ENCODE measurements at places on chromosomes 4 and X.

DNA sequence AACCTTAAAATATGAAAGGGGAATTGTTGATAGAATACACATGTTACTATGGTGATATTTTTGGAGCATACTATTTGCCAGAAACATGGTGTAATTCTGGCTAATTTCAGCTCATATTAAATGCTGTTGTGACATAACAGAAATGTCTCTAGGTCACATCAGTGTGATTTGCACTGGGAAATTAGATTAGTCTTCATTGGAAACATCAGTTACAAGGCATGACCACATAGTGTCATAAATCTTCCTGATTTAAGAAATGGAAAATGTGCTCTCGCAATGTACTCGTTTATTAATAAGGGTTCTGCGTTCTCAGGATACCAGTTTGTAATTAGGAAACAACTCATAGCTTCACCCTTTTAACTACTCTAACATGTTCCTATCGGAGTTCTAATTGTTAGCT, 72.9 kb upstream of the GYPA start:
- no peak for DNase-seq

- no peak for DNase-seq
These were observed 182.7 kb downstream of the HTR2C start for GRCh38 chrX:114766541-114766940.

- no peak for DNase-seq
These were observed 412.2 kb downstream of the PPP3CA start for GRCh38 chr4:100935090-100935489.

- DNase-seq = peak; percentile 18
These were observed at the start of gene ABCG2 for GRCh38 chr4:88158489-88159228. Gene ABCG2 (minus strand): TSS chr4:88158639. CDS start chr4:88139995, 18,644 bp downstream.

DNA sequence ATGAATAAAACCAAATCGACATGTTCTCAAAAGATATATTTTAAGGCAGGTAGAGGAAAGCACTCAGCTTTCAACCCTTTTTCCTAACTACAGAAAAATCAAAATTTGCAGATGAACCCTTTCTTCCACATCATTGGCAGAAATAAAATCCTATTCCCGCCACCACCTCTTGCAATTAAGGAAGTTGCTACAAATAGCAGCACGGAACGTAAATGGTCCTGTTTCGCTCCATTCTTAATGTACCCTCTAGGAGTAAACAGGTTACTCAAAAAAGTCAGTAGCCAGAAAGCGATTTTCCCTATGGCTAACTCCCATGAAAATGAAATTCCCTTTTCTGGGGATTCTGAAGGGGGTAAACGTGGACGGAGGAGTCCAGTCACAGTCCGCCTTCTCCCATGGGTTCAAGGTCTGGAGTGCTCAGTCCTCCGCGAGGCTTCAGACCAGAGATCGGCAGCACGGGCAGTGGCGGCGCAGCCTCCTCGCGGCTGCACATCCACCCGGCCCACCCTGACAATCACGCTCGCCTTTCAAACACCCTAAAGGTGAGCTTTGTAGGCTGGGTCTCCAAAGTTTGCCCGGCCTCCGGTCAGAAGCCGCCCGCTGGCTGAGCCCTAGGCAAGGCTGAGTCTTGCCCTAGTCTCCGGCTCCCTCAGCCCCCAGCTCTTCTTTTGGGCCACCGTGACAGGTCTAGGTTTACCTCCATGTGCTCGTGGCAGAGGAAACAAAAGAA, 1.8 kb downstream of the ATP11C start:
- DNase-seq = no peak

DNA sequence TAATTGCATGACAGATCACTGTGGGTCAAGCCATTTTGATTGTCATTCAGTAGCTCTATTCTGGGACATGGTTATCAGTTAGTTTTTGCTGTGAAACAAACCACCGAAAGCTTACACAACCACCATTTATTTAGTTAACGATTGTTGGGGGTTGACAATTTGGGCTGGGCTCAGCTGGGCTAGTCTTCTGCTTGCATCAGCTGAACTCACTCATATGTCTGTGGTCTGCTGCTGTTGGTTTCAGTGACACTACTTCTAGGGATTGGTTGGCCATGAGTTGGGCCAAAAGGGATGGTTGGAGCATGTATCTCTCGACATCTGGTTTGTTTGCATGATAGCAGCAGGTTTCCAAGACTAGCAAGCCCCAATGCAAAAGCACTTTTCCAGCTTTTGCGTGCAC, 5.3 kb upstream of the SMIM10 start:
- no peak for DNase-seq

DNA sequence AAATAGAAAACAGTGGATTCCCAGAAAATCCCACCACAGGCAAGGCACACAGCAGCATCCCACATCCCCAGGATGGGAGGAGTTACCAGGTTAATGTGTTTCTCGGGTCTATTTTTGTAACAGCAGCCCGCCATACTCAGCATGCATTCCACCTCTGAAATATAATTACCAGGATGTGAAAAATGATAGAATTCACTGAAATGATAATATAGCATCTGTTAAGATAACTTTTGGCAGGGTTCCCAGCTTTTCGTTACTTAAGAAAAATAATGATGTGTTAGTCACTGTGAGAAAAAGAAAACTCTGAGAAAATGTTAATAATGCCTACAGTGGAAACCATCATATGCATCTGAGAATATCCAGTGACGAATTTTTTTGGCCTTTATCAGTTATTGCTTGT, 87.1 kb downstream of the VCX2 start:
- DNase-seq = peak; percentile 52

GRCh38 chr4:159400558-159401225, 297.8 kb downstream of the RAPGEF2 start:
- peak; percentile 46 for DNase-seq

DNA sequence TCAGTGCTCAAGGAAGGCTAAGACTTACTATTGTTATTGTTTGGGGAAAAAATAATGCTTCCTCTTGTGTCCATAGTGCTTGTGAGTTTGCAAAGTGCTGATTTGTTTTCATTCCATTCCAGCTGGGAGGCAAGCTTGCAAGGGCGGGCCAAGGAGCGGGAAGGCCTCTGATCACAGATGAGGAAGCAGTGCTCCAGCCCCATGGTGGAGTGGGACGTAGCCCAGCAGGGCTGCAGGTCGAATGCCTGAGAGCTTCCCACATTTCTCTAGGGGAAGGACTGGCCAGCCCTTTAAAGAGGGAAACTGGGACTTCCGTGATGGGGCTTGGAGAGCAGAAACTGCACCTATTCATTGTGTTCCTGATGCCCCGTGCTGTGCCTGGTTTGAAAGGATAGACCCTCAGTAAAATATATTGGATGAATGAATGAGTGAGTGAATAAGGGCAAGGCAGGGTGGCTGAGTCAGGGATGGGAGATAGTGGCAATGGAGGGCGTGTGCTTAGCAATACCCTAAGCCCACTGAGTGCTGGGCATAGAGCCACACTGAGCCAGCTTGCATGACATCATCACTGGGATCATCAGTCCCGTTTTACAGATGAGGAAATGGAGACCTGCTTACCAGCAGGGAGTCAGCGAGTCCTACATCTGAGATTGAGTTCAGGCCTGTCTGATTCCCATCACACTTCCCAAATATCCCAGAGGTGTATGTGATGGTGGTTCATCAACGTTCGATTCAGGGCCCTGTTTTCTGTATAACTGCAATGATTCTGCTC, 17.9 kb upstream of the NSG1 start:
- no peak for DNase-seq

GRCh38 chrX:45172890-45173289, 27.8 kb downstream of the DIPK2B start:
- DNase-seq = peak; percentile 27

DNA sequence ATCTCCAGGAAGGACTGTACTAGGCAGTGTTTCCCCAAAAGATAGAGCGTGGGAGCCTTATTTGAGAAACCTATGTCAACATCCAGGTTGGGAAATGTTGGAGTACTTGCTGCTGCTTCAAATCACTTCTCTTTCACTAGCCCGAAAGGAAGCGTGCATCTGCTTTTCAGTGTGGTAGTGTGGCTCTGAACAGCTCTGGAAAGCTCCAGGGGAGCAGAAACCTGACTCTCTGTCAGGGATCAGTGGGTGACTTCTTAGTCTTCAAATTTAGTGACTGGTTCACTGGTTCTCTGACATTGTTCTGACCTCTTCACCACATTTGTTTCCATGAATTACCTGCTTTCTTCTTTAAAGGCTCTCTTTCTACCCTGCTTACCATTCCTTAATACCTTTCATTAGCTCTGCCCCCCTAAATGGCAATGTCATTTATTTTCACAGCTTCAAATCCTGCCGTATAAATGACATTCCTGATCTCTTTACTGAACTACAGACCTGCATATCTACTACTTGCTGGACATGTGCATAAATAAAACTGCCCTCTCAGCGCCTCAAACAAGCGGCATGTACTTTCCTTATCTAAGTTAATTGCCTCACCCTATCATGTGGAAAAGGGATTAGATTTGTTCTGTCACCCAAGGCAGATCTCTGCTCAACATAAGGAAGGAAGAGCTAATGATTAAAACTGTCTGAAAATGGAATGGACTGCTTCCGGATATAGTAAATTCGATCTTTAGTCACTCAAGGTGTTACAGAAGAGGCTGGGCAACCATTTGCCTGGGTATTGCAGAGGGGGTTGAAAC, 37.0 kb downstream of the DLG3 start:
- DNase-seq = no peak

DNA sequence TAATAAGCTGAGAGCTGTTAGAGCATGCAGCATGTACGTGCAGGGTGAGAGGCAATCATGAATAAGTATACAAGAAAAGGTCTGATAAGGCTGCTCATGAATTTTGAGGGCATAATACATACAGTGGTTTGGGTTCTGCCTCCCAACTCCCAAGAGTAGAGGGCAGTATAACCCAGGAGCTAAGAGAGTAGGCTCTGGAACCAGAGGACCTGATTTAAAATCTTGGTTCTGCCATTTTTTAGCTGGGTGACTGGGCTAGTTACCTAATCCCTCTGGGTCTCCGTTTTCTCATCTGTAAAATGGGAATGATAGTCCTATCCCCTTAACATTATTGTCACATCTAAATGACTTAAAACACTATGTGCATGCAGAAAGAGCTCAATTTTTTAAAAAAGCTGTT, 85.3 kb downstream of the LNX1 start:
- peak; percentile 24 for DNase-seq

DNA sequence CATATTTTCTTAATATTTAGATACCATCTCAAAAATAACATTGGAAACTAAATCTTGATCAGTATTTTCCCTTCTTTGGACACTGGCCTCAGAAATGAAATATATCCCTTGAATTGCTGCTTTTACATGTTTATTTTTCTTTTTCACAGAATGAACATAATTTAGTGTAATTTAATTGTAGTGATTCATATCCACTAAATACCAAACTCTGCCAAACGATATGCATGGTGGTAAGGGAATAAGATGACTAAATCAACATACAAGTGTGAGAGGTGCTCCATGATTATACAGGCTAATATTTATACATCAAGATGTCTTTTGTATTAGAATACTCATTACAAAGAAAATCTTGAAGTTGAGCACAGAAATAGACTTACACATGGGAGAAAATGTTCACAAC, 216.8 kb upstream of the PACRGL start:
- no peak for DNase-seq

DNA sequence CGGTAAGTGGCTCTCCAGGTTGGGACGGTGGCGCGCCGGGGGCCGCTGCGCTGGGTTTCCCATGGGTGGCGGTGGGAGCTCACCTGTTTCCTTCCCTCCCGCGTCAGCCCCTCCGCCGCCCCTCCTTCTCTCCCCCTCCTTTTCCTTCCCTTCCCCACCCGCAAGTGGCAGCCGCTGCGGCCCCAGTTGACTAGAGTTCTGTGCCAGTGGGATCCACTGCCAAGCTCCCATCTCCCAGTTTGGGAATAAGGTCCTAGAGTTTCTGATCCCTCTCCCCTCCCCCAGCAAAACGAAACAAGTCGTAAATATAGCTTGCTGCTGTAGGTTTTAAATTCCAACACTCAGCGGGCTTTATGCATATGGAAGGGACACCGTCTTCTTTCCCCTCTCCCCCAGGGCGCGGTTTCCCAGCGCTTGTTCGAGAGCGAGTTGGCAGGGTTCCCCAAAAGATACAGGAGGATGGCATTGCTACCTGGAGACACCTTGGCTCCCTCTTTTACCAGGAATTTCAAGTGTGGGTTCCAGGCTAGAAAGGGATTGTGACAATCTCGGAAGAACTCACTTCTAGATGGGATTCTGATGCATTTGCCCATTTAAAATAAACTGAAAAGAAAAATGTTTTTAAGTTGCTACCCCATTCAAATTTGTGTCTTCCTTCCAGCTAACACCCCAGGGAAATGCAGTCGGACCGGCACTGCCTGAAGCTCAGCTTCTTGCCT, 1.2 kb downstream of the TLL1 start:
- no peak for DNase-seq

GRCh38 chr4:143354990-143355389, 18.3 kb downstream of the GAB1 start:
- DNase-seq = no peak

DNA sequence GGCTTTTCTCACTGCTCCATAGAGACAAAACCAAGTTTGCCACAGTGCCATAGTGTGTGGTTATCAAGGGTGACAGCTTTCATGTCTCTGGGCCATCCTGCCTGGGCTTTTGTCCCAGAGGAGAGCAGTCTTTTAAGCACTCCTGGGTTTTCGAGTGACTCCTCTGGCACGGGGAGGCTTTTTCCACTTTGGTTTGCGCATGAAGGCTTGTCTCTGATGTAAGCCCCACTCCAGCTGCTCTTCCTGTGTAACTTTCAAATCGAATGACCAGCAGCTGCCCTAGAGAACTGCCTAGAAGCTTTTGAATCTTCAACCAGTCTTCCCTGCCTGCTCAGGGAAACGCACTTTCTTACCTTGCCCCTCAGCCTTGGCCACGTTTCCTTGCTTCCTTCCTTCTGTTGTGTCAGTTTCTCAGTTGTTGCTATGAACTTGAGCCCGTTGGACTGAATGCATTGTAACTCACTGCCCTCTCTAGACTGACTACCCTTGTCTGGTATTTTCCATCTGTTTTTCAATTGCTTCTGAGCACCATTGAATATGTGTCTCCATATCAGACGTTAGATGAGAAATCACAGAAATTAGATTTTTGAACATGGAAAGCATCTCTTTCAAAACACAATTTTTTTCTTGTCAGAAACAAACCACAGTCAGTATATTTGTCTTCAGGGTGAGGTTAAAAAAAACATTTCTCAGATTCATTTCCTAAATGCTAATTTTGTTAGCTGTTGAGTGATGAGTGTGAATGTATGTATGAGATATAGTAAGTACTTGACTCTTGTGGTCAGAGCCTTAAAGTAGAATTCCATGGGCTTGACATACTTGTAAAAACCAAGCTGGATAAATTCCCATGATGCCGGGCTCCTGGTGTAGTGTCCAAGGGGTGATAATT, 45.3 kb downstream of the SLC9A6 start:
- peak; percentile 74 for DNase-seq

- DNase-seq = no peak
These were observed 42.4 kb upstream of the PABPC4L start for GRCh38 chr4:134243742-134244713.

- no peak for DNase-seq
These were observed 1112.7 kb downstream of the PDHA2 start for GRCh38 chr4:96952610-96953009.
